Left renal cortex interstitium (tissue), 4 donors: ENCODE measurements at places on chromosomes 2 and 18.

DNA sequence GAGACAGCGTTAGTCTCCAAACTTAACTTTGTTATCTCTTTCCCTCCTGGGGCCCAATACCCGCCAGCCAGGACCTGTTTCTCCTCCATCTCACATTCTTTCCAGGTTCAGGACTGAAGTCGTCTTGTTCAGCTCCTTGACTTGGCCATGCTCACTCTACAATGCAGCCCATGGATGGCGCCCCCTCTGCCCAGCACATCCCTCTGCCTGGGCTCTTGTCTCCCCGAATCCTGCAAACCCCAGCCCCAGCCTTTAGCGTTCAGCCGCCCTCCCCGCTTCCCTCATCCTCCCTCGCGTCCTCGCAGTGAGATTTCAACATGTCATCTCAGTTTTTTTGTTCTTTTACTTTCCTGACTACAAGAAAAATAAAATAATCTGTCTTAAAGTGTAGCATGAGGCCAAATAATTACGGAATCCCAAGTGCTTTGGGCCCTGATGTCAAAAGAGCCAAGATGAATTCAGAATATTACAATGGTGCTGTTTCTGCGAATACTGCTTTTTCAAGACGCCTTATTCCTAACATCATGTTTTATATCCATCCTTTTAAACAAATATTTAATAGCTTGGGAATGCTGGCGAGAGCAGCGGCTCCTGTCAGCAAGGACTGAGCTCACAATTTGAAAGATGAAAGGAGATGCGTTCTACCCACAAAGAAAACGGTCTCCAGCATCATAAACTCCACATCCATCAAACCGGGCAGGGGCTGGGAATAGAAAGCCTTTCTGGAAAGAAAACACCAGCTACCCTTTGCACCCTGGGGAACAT lies 1.0 kb downstream of the FAM178B start:
- no peak for DNase-seq

- no peak for DNase-seq
Observed at GRCh38 chr18:9249254-9249653, 85.3 kb upstream of the TWSG1 start.

GRCh38 chr2:136359121-136359965 lies 241.4 kb upstream of the CXCR4 start:
- no peak for DNase-seq

GRCh38 chr2:169525434-169525833 lies 15.9 kb downstream of the KLHL41 start:
- DNase-seq, result no peak

DNA sequence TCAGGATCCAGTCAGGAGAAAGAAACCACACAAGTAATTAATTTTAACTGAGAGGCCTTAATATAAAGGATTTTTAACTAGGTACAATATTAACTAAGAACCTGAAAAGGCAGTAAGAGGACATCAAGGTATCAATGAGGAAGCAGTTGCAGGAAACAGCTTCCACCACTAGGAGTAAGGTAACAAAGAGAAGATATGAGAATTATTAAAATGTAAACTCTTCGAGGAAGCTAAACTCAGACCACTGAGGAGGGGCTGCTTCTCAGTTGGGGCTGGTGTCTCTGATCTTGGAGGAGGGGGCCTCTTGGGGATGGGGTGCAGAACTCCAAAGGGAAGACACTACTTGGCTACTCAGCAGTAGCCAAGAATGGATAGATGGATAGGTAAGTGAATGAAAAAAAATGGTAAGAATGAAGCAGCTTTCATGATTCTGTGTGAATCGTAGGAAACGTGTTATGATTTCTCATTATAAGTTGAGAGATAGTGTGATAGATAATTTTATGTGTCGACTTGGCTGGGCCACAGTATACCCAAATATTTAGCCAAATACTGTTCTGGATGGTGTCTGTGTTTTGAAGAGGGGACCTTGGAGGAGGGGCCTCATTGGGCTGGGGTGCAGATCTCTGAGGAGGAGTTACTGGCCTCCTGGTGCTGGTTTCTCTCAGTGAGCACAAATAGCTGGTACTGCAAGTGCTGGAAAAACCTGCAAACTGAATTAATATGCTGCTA lies 547.7 kb upstream of the LRRTM1 start:
- DNase-seq, result no peak

GRCh38 chr18:13376841-13377351 lies 158.3 kb downstream of the LDLRAD4 start:
- no peak for DNase-seq

- DNase-seq, result no peak
Observed at GRCh38 chr2:219500135-219500534, 1.4 kb downstream of the GMPPA start.

DNA sequence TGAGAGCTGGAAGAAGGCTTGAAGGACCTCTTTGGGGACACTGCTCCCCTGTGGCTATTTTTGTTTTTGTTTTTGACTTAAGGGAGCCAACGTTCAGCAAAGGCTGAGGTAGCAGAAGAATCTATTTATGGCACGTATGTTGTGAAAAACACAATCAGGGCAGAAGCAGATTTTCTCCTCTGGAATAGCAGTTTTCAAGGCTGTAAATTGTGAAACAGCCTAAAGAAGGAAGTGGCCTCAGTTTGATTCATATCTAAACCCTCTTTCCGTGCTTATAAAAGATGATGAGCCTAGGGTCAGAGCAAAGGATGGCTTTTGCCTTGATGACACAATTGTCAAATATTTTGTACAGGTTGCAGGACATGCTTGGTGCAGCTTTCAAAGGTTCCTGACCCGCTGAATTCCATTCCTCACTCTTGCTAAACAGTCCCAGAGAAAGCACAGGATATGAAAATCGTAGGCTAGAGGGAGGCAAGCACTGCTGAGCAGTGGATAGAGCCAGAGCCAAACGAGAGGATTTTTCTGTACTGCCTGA lies 106.2 kb upstream of the DLX2 start:
- DNase-seq, result no peak

DNA sequence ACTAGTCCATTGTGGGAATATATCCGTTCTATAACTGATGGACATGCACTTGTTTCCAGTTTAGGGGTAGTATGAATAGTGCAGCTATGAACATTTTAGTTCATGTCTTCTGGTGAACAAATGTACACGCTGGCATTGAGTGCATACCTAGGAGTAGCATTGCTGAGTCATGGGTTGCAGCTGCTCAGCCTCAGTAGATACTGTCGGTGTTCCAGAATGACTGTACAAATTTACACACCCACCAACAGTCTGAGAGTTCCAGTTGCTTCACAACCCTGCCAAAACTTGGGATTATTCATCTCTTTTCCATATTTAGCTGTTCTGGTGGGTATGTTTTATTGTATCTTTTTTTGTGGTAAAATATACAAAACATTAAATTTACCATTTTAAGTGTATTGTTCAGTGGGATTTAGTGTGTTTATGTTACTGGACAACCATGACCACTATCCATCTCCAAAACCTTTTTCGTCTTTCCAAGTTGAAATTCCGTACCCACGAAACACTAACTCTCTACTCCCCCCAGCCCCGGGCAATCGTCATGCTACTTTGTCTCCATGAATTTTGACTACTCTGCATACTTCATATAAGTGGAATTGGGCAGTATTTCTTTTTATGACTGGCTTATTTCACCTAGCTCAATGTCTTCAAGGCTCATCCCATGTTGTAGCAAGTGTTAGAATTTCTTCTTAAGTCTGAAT lies 281.0 kb downstream of the PRKCE start:
- DNase-seq, result no peak

DNA sequence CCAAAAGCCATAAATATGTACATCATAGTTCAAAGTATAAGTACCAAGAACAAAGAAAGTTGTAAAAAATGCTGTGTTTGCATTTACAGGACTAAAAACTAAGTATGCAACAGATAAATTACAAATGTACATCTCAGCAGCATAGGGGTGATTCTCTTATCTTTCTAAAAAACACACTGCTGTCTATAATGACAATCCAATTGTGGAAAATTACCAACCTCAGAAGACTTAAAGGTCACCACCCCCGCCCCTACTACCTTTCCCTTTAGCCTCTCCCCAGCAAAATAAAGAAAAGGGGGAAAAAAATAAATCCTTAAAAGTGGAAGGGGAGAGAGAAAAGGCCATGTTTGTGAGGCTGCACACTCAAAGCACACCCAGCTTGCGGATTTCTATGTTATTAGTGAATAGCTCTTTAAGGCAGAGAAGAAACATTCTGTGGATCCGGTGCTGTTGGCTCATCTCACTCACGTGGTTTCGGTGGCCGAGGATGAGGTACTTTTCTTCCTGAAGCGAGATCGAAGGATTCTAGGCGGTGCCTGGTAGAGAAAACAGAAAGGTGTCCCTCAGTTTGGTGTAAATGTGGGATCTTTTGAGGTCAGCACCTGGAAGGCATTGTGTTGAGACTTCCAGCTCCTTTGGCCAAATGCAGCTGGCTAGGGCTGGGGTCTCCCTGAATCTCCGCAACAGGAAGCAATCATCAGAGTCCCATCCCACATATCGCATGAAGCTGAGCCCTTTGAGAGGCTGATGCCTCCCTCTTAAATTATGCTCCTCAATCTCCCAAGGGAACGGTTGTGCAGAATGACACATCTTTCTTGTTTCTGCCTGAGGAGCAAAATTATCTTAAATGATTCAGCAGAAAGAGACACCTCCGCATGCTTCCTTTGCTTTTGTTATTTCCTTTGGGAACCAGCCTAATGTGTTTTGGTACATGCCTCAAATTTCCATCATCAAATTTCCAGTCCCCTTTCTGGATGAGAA lies 17.6 kb downstream of the MRPL35 start:
- no peak for DNase-seq

DNA sequence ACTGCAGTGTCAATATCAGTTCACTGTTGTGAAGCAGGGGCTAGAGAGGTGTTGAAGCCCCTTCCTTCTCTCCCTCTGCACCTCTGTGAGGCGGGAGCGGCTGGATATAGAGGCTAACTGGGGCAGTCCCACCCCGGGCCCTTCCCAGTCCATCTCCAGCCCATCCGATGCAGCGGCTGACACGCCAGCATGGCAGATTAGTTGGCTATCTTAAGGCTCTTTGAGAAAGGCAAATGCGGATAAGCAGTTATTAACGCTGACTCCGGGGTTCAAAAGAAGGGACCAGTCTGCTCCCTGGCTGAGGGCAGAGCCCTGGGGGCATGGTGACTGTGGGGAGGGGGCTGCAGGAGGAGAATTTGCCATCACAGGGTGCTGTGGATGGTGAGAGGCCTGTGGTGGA lies 76.6 kb downstream of the CELF4 start:
- DNase-seq, result no peak
